MCF 10A (cell line): ENCODE measurements at places on chromosomes 1 and 21. TPM values are rescaled to one million over a fixed set of nuclear protein-coding genes. Genes with fewer than 3 reads are reported as not detected.

GRCh38 chr1:41576620-41577019 lies 92.1 kb upstream of the EDN2 start:
- no peak overlapping the region for H3K27ac ChIP-seq
- H3K4me3 ChIP-seq = no peak overlapping the region
- no peaks in the 10 kb centered on the region for H3K27me3 ChIP-seq
- H3K4me1 ChIP-seq = no peaks in the 10 kb centered on the region

The LCE1D gene
- total RNA-seq = not detected in 2 replicates

DNA sequence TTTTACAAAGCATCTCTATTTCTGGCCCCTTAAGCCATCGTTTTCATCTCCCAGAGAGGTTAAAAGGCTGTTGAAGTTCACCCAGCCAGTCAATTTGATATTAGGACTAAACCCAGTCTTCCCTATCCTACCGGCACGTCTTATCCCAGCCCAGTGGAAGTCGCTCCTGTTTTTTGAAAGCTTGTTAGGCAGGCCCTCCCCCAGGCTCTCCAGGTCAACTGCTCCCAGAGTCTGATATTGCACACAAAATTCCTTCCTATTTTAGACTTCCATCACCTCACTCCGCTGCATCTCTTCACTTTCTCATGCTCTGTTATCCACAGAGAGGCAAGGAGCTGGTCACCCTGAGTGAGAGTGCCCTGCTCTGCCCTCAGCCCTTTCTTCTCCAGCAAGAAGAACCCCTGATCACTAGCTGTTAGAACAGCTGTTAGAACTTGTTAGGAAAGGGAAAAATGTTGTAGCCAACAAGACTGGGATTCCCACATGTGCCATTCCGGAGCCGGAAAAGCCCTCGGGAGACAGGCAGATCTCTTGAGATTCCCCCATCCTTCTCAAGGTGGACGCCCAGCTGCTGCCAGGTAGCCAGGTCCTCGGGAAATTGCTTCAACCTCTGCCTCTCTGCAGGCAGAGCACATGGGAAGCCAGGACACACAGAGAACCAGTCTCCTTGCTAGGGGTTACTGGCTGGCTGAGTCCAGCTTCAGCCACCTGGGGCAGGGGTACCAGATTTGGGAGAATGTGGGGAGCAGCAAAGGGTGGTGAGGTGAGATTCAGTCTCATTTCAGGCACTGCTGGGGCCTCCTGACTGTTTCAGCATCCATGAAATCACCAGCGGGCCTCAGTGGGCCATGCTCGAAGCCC lies 25.7 kb downstream of the PLXNA2 start:
- DNase-seq = no peak
- peaks cover 72% of the 10 kb centered on the region for H3K4me1 ChIP-seq
- no peaks in the 10 kb centered on the region for H3K27me3 ChIP-seq
- no peak overlapping the region for H3K4me3 ChIP-seq
- H3K27ac ChIP-seq = peak overlapping the region; percentile 97

The MR1 gene
- 33.4 and 46.6 TPM in 2 replicates for total RNA-seq

The TAS1R1 gene
- not detected in 2 replicates for total RNA-seq

GRCh38 chr1:195768936-195769335 lies 839.3 kb downstream of the KCNT2 start:
- DNase-seq = no peak
- H3K36me3 ChIP-seq = no peaks in the 10 kb centered on the region
- H3K4me1 ChIP-seq = peaks cover 3% of the 10 kb centered on the region
- H3K27me3 ChIP-seq = no peaks in the 10 kb centered on the region

DNA sequence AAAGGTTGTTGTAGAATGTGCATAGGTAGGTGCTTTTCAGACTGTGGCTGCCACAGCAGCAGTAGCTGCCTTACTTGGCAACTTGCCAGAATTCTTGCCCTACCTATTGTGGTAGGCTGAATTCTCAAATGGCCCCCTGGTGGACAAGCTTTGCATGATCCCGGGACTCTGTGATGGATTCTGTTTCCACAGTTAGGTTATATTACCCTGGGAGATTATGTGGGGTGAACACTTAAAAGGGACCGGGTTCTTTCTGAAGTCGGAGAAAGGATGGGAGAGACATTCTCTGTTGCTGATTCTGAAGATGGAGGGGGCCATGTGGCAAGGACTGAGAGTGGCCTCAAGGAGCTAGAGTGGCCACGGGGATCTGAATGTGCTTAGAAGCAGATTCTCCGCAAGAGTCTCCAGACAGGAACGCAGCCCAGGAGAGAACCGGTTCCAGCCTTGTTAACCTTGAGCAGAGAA lies 32.1 kb upstream of the KCNE1 start:
- H3K27me3 ChIP-seq = no peaks in the 10 kb centered on the region
- H3K36me3 ChIP-seq = no peaks in the 10 kb centered on the region
- peak; percentile 90 for DNase-seq
- no peak overlapping the region for H3K4me3 ChIP-seq
